ENCODE measurements at places on chromosomes 13 and 19.

- DNase-seq: no peak
Observed at GRCh38 chr19:45674946-45675345, 6.9 kb downstream of the GIPR start.

- DNase-seq: no peak
Observed at GRCh38 chr13:102774214-102774568, 605 bp upstream of the TEX30 start.

- DNase-seq: no peak
Observed at GRCh38 chr19:28076628-28077027, 1136.3 kb downstream of the UQCRFS1 start.

DNA sequence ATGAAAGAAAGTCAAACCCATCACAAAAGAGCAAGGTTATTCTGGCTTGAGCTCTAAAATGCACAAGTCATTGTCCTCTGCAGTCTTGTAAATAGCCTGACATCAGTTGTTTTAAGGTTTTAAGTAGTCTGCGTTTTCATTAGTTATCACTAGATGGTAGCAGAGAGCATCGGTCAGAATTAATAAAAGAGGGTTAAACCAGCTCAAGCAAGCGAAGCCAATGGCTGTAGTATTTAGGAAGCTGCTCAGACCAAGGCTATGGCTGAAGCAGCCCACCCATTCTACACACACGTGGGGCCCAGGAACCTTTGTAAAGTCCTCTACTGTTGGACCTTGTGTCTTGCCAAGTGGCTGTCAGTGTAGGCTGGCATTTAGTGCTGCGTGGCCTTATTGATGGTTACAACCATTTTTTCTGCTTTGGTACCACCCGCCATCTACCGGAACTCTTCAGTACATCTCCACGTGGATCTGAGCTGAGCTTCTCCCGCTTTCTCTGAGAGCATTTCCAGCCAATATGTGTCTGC lies 13.3 kb upstream of the ZNF57 start:
- no peak for DNase-seq

GRCh38 chr13:56700324-56700723 lies 440.4 kb upstream of the PRR20A start:
- no peak for DNase-seq

DNA sequence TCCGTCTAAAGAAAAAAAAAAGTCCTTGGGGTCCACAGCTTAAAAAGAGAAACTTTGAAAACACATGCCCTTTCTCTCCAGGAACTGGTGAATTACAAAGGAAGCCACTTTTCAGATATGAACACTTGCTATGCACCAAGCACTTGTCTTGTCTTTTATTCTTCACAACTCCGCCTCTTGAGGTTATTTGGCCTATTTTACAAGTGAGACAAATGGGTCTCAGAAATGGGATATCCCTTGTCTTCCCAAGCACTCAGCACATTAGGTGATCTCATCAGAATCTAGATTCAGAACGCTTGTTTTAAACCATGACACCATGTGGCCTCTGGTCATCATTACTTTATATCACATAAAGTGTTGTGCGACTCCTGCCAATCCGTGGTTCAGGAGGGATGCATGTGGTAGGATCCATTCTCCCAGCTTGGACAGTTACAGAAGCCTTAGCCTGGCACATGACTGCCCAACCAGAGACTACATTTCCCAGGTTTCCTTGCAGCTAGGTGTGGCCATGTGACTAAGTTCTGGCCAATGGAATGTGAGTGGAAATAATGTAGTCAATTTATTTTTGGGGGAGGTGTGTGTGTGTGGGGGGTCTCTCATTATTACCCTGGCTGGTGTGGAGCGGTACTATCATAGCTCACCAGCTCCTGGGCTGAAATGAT lies 13.9 kb downstream of the TSKS start:
- no peak for DNase-seq

- DNase-seq: no peak
Observed at GRCh38 chr13:29562786-29563438, 32.6 kb downstream of the SLC7A1 start.

DNA sequence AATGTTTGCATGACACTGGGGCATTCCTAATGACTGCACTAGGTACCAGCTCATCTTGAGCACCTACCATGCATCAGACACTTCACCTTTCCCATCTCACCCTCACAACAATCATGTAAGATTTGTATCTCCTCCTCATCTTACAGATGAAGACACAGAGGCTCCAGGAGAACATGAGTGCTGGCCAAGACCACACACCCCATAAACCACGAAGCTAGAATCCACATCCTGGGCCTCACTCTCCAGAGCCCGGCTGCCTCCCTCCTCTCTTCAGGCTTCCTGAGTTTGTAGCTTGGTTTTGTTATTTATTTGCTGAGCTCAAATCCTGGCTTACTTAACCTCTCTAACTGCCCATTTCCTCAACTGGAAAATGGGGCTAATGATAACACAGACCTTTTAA lies 25.9 kb downstream of the FAM216B start:
- DNase-seq: no peak

- no peak for DNase-seq
Observed at GRCh38 chr19:17411801-17412200, 6.4 kb upstream of the BST2 start.

DNA sequence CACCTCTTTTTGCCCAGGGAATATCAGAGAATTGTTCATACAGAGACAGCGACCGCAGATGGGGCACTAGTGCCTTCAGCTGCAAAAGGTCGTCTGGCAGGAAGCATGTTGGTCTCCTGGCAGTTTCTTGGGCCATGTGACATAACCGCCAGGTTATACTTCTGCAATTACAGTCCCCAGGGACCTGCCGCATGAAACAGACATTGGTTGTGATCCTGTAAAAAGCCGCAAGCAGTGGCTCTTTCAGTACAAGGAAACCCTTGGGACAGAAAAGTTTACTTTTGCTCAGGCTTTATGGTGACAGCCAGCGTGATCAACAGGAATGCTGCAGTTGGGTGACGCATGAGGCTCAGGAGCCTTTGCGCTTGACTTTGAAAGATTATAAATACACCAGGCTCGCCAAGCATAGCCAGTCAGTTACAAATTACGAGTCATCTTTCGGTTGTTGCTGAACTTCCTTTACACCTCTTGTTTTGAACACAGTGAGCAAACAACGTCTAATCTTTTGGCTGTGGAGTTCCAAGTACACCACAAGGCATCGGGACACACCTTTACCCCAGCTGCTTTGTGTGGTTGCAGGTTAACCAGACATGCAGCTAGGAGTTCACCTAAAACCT lies 50.5 kb upstream of the UBE2L5 start:
- DNase-seq: no peak

GRCh38 chr13:33153421-33154404 lies 131.8 kb downstream of the STARD13 start:
- DNase-seq: peak; percentile 38

DNA sequence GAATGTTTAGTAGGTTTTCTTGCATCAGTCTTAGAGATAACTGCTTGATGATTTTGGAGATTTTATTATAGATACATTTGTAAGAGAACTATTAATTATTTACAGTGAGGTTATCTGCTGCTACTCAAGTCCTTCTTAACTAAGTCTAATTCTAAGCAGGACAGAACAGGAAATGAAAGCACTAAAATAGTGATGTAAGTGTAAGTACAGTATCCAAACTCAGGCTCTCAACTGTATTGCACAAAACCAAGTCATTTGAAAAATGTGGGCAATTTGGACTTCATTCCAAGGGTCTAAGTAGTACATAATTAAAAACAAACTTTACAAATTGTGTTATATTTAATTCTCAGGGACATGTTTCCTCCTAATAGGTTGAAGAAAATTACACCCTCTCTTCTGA lies 417.1 kb downstream of the ITGBL1 start:
- no peak for DNase-seq

DNA sequence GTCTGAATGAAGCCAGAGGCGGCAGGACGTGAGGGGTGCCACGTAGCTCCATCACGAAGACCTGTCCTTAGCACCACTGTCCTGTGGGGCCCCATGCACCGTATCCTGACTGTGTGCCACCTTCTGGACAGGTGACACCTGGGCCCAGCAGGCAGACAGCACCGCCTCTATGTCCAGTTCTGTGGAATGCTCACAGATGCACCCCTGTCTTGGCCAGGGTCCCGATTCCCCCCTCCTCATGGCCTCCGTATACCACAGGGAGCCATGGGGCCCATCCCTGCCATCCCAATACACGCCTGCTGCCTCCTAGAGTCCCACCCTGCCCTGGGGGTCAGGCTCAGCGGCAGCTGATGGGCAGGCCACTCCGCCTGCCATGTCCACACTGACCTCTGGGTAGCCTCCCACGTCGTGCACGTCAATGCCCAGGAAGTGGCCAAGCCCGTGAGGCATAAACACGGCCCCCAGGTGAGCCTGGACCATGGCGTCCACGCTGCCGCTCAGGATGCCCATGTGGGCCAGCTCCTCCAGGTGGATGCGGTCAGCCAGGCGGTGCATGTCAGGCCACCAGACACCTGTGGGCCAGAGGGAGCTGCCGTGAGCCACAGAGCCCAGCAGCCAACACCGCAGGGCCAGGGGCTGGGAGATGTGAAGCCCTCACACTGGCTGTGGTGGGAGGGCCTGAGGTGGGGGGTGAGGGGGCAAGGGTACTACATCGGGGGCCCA lies 17.6 kb downstream of the CEBPG start:
- DNase-seq: no peak

DNA sequence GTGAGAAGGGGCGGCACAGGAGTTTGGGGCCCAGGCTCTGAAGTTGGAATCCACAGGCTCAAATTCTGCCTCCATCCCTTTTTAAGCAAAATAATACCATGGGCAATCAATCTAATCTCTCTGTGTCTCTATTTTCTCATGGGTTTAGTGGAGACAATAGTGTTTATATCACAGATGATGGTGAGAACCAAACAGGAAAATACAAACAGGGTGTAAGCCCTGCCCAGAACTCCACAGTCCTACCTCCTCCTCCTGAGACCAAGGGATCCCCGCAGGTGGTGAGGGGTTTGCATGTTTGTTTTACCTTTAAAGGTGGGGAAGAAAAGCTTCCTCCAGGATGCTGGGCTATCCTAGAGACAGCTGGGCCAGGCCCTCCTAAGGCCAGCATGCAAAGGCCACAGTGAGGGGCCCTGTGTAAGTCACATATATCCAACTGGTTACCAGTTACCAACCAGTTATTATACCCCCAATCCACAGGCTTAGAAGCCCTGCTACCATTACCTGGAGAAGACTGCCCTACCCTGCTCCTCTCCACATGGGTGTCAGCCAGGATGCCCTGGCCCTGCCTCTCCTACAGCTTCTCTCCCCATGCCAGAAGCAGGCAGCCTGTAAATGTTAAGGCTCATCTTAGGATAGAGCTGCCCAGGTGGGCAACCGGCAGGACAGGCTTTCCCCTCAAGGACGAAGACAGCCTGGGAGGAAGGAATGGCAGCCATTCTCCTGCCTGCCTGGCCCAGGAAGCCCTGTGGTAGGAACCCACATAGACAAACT lies 658.4 kb downstream of the UQCRFS1 start:
- DNase-seq: no peak

DNA sequence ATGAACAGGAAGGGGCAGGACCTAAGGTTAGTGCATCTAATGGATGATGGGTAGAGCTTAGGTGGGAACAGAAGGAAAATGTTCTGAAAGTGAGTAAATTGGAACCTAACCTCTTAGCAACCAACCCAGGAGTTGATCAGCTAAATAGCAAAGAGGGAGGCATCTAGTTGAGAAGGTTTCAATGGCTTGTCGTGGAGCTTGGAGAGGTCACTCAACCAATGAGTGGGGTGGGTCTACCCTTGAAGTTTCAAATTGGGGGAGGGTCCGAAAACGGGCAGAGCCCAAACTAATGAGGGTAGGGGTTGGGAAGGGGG lies 5.7 kb upstream of the SHKBP1 start:
- DNase-seq: no peak

DNA sequence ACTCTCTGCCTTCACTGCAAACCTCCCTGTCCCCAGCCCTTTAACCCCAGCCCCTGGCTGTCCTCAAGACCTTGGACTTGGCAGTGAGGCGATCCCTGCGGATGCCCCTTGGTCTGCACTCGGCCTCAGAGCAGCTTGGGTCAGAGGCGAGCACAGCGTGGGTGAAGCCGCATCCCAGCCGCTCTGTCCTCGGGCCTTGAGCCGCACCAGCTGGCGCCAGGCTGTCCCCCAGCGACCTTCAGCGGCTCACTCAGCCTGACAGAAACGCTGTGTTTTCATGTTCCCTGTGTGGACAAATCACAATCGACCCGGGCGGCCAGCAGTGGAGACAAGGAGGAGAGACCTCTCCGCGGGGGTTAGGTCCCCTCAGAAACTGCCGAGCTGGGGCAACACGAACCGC lies 52.0 kb downstream of the GNG7 start:
- no peak for DNase-seq

DNA sequence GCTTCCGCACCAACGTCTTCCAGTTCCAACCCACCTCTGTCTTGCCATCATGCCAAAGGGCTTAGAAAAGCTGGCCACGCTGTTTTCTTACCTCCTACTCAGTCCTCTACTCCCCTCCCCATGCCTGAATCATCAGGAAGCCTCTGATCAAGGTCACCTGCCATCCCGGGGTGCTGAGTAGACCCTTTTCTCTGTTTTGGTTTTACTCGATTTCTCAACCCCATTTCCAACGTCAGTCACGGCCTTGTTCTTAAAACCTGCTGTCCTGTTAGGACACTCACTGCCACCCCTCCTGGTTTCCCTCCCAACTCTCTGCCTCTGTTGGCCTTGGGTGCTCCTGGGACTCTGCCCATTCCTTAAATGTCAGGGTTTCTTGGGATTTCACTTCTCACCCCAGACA lies 350.1 kb downstream of the FOXO1 start:
- no peak for DNase-seq

- peak; percentile 89 for DNase-seq
Observed at GRCh38 chr19:2578901-2579677, 103.2 kb downstream of the GADD45B start.

DNA sequence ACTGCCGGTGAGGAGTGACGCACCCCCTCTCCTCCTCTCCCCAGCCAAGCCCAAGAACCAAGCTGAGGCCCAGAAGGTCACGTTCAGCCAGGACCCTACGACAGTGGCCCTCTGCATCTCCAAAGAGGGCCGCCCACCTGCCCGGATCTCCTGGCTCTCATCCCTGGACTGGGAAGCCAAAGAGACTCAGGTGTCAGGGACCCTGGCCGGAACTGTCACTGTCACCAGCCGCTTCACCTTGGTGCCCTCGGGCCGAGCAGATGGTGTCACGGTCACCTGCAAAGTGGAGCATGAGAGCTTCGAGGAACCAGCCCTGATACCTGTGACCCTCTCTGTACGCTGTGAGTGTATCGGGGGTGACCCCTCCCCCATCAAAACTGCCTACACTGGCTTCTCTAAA lies 19.2 kb upstream of the TOMM40 start:
- no peak for DNase-seq

All from nephron progenitor cell (in vitro differentiated cells).